Urothelium cell line (cell line): ENCODE measurements at places on chromosomes 4 and X.

DNA sequence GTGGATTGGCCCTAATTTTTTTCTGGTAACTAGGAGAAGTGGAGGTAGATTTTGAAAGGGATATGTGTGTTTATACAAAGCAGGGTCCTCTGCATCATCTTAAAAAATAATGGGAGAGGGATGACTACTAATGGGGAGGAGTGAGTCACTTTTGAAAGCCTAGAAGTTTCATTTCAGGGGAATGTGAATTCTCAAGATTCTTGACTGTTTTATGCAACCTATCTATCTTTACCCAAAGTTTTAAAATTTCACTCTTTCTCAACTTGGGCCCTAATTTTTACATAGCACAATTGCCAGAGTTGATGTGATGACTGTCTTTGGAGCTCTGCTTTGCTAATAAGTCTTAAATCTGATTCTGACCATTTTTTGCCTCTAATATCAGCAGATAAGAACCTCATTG is 445.2 kb downstream of the GRXCR1 start:
- no peak for DNase-seq

DNA sequence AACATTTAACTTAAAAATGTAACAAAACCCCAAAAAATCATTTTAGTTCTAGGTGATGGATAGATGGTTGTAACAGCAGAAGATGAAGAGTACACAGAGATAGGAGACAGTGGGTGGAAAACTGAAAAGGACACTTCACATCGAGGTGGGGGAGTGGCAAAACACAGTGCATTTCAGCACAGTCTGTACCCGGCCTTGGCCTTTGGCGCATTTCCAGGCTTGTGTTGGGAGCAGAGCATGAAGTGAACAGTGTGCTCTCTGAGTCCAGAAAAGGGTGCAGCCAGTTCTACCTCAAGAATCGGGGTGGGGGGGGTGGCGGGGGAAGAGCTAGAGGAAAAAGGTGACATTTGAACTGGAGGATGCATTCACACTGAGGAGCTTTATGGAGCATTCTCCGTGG is 4.3 kb downstream of the TSPYL2 start:
- DNase-seq = no peak

DNA sequence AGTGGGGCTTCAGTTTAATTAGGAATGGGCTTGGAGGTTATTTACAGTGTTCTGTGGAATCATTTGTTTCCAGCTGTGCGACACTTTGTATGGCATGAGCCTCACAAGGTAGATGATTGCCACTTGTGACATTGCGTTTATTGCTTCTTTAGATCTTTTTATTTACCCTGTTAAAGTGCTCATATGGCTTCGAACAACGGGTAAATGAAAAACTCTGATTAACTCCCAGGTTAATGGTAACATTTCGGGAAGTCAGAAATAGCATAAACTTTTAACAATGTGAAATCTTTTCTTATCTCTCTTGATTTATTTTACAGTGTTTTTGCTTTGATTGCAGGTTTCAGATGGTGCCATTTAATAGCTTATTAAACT is 494.3 kb downstream of the IDS start:
- no peak for DNase-seq

GRCh38 chr4:108838451-108838850 is 75.6 kb upstream of the ETNPPL start:
- DNase-seq = no peak

DNA sequence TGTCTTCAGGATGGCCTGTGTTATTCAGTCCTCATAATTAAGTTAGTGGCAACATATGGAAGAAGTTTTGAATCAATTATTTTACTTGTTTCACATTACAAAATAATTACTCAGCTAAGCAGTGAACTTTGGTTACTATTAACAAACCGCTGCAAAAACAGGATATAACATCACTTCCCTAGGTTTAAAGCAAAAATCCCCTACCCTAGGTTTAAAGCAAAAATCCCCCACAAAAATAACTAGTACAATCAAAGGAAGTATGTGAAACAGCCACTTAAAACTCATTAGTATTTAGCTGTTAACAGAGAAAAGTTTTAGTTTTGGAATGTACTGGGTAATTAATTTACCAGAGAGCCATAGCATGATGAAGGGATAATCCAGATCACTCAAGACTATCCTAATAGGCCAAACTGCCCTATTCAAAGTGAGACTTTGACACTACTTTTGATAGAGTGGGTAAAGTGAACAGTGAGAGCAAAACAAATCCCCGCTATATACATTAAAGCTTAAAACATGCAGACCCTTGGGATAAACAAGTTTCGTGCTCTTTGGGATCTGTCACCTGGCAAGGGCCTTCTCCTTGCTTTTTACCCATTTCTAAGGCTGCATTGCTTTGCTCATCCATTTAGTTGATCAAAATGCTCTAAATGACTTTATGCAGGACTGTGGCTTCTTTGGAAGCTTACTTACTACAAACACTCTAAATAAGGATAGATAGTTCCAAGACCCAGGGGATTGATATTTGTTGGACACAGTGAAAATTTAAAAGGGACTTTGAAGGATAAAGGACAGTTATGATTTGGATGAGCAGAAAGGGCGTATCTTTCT is 36.4 kb upstream of the GPR174 start:
- DNase-seq = no peak

GRCh38 chr4:40661803-40662202 is 32.1 kb upstream of the RBM47 start:
- no peak for DNase-seq

- no peak for DNase-seq
These were observed 21.4 kb downstream of the PTPN13 start for GRCh38 chr4:86615501-86615900.
